ENCODE measurements at places on chromosomes 13 and 19.
A peak's percentile ranks its signal among the peaks of the same experiment; 100 is the strongest.

DNA sequence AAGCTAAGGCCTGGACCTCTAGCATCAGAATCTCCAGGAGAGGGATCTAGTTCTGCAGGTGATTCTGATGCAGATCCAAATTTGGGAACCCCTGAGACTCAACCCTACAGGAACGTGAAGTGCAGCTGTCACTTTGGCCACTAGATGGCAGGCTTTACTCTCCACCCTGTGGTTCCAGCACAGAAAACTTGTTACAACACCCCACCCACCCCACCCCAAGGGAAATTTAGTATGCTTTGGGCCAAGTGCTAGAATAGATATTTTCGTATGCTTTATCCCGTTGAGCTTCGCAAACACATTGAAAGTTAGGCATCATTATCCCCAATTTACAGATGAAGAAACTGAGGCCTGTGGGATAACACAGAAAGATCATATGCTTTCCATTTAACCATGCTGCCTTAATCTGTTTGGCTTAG, 232.0 kb downstream of the B3GLCT start:
- peak; percentile 24 for DNase-seq

DNA sequence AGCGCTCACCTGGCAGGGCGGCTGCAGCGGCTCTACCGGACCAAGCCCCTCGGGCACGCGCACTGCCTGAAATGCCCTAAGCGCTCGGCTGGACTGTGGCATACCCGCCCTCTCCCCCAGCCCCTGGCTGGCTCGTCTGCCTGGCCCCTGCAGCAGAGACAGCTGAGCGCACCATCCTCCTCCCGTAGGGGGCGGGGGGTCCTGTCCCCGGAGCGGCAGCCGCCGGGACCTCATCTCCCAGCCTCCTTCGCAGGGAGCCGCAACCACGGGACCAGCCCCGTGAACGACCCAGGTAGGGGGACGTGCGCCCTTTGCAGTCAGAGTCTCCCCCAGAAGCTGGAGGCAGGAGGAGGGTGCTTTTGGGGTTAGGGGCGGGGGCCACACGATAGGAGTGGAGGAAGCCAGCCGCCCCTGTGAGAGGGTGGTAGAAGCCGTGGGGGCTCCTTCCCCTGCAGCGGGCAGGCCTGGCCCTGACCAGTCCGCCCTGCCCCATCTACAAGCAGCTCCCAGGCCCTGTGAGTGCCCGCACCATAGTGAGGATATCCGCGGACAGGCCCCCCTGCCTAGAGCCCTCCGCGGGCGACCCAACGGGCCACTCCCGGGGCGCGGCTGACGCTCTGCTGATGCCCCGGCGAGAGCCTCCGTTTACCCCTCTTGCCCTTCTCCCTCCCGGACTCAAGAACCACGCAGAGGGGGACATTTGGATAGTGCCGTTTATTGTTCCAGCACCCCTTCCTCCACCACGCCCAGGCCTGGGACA, 34.2 kb downstream of the ZNF787 start:
- no peak for DNase-seq

DNA sequence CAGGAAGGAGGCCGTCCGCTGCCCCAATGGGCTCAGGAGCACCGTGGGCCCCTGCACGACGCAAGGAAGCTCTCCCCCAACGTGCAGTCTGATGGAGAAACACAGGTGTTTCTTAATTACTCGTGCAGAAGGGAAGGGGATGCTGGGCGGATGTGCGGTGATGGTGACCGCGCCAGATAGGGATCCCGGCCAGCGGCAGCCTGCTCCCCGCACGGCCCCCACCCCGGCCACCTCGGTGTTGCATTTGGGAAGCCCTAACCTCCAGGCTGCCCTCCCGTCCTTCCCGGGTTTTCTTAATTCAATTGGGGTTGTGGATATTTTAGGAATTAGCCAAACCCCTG, 254.4 kb downstream of the ZNF536 start:
- no peak for DNase-seq

GRCh38 chr13:76884186-76884906, 1.9 kb downstream of the KCTD12 start:
- DNase-seq = no peak

DNA sequence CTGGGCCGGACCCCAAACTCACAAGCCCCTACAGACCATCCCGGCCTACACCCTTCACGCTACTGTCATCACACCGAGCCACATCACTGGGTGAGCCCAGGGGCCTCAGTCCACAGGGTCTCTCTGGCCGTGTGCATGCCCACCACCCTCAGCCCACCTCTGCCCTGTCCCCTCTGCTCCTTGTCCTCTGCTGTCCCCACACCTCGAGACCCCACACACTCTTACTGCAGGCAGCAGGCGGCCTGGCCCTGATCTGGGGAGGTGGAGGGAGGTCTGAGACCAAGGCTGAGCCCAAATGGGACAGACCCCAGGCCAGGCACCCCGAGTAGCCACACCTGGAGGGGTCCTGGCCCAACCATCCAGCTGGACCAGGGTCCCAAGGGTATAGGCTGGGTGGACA, 35.2 kb downstream of the PEPD start:
- DNase-seq = no peak

GRCh38 chr13:93477238-93477637, 250.6 kb downstream of the GPC6 start:
- no peak for DNase-seq

- DNase-seq = no peak
These were observed at the start of gene GRIN2D for GRCh38 chr19:48393559-48394330. Gene GRIN2D, plus strand, starts transcription at chr19:48393668. Its CDS starts 4,725 bp downstream, at chr19:48398393.

DNA sequence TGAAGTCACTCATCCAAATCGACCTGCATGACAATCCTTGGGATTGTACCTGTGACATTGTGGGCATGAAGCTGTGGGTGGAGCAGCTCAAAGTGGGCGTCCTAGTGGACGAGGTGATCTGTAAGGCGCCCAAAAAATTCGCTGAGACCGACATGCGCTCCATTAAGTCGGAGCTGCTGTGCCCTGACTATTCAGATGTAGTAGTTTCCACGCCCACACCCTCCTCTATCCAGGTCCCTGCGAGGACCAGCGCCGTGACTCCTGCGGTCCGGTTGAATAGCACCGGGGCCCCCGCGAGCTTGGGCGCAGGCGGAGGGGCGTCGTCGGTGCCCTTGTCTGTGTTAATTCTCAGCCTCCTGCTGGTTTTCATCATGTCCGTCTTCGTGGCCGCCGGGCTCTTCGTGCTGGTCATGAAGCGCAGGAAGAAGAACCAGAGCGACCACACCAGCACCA, 5.9 kb downstream of the SLITRK5 start:
- no peak for DNase-seq

DNA sequence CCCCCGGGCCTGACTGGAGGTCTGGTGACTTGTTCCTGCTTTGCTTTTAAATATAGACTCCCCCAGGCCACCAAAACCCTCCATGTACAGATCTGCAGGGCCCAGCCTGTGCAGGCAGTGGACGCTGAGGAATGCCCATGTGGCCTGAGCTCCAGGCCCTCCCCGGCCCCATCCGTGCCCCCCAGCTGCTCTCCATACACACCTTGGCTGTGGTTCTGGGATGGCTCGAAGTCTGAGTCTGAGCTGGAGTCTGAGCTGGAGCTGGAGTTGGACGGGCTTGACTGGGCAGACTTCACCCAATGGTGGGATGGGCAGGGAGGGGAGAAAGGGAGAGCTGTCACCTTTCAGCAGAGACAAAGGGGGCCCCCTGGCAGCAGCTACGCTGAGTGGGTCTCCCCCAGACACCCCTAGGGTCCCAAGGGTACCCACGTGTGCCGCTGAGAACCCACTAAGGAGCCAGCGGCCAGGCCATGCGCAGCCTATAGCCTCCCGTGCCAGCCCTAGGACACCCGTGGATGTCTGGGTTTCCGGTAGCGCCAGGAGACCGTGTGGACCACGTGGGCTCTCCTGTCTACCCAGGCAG, 61.9 kb downstream of the MLLT1 start:
- DNase-seq = no peak

DNA sequence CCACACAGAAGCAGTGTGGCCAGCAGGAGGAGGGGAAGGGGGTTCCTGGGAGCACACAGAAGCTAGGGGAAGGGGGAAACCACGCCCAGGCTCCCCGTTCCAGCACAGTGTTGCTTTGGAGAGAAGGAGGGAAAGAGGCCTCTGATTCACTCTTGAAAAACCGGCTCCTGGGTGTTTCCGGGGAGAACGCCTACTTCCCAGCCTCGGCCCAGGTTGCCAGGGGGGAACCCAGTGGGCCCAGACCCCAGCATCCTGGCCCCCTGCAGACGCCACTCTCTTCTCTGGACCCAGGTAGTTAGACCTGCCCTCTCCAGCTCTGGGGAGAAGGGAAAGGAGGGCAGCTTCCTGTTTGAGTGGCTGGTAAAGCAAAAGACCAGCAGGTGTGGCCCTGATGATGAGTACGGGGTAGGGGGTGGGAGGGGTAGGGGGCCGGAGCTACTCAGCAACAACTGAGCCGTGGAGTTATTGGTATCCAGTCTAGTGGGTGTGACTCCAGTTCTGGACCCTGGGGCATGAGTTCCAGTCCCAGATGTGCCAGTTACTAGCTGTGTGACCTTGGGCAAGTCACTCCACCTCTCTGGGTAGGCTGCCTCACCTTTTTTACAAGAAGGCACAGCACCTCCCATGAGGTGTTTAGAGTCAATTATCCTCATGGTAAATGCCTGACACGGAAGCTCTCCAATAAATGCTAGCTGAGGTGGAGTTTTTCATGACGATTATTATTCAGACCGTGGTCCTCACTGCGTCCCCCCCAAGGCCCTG, 836 bp downstream of the GIPC1 start:
- DNase-seq = no peak

DNA sequence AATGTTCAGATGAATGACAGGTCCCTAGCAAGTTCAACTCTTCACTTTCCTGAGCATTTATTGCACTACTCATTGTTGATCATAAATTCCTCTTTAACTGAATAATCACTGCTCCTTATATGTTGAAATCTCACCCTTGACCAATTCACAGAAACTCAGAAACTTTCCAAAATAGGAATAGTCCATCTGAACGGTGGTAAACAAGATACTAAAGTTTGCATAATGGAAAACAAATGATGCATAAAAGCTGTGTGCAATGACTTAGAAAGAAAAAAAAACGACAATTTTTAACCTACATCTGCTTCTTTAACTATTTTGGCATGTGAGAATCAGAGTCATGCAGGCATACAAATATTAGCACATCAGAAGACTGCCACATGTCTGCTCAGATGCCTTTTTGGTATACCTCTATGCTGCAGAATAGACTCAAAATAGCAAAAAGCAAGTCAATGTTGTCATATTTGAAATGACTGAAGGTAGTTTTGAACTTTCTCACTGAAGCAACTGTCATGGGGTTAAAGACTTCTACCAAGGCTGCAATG, 34.8 kb downstream of the SLC10A2 start:
- no peak for DNase-seq

GRCh38 chr13:93378184-93378583, 151.6 kb downstream of the GPC6 start:
- no peak for DNase-seq

DNA sequence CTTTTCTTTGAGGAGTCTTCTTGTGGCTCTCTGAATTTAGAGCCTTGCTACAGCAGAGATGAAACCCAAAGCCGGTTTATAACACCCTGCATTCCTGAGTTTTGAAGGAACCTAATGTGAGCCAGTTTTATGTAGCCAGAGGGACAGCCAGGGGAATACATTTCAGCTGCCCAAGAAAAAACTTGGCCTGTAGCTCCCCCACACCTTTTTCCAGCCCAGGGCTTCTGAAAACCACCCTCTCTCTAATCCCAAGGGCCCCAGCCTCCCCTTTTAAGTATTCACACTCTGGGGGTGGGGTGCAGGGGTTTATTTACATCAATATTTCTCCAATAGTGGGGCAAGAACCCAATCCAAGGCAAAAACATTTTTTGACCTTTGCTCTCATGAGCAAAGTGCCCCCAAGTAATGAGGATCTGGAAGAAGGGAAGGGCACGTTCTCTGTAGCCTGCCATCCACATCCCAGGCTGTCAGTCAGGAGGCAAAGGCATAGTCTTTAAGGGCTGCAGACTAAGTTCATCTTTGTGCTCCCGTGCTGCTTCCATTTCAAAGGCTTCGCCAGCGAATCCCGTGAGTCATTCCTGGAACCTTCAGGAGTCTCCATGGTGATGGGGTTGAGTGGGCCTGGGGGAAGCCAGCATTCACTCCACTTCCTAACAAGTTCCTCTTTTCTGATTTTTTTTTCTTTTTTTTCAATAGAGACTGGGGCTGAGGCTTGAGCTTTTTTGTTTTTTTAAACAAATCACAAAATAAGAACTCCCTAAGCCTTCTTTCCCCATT, 33.2 kb upstream of the MEDAG start:
- DNase-seq = no peak

GRCh38 chr13:36879218-36879938, 40.7 kb downstream of the SMAD9 start:
- DNase-seq = no peak

DNA sequence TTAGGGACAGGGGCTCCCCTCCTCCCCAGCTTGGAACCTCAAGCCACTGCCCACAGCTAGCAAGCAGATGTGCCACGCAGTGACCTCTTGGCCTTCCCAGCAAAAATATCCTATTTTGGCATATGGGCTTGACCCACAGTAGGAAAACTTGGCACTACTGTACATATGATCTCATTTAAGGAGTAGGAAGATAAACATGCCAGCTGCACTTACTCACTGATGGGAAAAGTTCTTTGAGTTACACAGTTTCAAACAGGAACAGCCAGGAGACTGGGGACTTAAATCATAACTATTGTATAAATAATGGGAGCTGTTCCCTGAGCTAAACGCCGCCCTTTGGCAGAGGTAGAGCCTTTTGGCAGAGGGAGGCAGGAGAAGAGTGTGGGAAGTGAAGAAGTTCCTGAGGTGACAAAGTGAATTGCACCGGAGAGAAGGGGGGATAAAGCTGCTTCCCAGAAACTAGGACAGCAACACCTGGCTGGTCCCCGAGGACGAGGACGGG, 6.1 kb downstream of the SACS start:
- no peak for DNase-seq

DNA sequence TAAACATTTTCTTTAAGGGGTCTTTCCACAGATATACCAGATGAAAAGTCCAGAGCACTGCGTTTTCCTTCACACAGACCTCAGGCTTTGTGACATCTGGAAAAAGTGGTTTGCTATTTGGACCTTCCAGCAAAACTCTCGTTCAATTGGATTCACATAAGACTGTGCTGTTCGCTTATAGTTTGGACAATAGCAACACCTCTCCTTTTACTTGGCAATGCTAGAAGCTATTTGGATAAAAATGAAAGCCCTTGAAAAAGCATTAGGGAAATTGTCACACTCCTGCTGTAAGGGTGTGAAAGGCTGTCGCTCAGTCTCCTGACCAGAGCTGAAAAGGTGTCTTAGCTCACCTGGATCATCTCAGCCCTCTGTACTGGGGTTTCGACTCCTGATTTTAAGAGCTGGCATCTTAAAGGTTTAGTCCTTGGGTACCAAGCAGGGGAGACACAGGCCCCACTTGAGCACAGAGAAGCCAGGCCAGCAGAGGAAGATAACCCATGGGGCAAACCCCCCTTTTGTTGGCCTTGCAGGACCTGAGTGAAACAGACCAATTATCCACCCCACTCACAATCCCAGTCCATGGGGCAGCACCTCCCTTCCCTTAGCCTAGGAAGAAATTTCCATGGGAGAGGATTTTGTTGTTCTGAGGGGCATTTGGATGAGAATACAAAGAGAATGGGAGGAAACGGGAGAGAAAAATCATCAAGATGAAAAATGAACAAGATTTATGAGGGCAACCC, 257.6 kb downstream of the DLEU7 start:
- DNase-seq = no peak

GRCh38 chr19:40594657-40595091, 6.5 kb upstream of the LTBP4 start:
- DNase-seq = no peak

GRCh38 chr19:14063105-14063504, 1.2 kb upstream of the PALM3 start:
- no peak for DNase-seq

Data from stimulated activated CD4-positive, alpha-beta T cell treated with anti-CD3 and anti-CD28 coated beads, Interleukin-12 subunit alpha, Interleukin-12 subunit beta, amount 100 ng/mL, for 48 hours (primary cell).